ENCODE measurements at places on chromosomes 13 and 19.

- no peak for DNase-seq
Measured at GRCh38 chr19:19606021-19606420, 12.5 kb downstream of the PBX4 start.

DNA sequence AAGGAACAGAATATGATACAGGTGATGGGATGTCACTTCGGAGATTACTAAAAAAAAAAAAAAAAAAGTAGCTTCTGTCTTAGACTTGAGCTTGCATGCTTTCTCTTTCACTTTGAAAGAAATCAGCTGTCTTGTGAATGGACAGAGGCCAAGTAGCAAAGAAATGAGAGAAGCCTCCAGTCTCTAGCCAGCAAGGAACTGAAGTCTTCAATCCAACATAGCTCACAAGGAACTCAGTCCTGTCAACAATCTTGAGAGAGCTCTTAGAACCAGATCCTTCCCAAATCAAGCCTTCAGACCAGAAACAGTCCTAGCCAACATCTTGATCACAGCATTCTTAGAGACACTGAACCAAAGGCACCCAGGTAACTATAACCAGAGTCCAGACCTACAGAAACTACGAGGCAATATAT is 7.7 kb downstream of the N4BP2L2 start:
- DNase-seq: peak; percentile 35

DNA sequence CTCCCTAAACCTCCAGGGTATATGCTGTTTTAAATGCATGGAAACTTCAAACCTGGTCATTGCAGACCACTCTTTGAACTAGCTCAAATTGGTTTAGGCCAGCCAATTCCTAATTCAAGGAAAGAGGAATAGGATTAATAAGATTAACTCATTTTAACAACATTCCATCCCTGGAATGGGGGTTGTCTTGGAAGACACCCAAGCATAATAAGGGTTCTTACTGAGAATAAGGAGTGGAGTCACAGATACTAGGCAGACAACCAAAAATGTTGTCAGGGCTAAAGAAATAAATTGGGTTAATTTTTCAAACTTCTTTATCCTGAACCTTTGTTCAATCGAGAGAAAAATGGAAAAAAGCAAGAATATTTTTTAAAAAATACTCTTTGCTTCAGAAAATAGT is 186.2 kb downstream of the PCDH9 start:
- no peak for DNase-seq

GRCh38 chr13:45179428-45179827 is 21.4 kb downstream of the KCTD4 start:
- no peak for DNase-seq

DNA sequence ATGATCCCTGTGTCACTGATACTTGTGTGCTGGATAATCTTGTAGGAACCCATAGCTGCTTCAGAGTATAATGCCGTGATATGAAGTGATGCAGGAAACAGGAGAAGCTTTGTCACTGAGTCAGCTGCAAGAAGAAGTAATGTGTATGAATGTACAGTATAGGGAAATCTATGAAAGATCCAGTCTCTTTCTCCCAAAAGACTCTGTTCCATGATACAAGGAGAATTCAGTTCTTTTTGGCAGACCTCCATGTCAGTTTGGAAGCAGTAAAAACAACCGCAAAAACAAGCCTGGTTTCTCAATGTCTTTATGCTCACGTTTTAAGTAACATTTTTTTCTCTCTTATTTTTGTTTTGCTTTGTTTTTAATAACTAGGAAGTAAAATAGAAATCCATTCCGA is 33.9 kb downstream of the PCDH17 start:
- no peak for DNase-seq

DNA sequence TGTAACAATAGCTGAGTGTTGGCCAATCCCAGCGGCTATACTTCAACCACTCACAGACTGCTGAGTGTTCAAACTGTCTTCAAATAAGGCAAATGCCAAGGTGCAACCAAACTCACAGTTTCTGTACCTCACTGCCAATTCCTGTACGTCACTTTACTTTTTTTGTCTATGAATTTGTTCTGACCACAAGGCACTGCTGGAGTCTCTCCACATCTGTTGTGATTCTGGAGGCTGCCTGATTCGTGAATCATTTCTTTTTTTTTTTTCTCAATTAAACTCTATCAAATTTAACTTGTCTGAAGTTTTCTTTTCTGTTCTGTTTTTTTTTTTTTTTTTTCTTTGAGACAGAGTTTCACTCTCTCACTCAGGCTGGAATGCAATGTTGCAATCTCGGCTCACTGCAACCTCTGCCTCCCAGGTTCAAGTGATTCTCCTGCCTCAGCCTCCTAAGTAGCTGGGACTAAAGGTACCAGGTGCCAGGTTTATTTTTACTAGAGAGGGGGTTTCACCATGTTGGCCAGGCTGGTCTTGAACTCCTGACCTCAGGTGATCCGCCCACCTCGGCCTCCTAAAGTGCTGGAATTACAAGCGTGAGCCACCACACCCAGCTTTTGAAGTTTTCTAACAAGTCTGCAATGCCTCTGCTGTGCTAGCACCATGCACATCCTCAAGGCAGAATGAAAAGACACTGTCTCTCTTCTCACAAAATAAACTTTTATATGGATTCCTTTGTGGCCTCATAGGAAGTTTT is 401.7 kb downstream of the IRS2 start:
- no peak for DNase-seq

DNA sequence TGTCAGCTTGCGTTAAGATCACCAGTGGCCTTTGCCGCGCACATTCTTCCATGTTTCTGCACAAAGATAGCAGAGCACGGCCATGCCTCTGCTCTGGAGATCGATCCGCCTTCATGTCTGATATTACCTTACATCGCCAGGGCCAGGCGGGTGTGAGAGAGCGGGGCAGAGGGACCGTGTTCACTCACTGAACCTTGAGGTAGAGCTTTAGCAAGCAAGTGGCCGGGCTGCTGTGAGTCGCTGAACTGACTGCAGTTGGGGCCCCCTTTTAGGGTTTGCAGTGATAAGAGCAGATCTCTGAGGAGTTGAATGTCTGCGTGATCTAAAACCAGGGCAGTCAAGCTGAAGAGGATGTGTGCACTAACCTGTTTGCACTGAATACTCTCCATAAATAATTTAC is 275.4 kb upstream of the OBI1 start:
- no peak for DNase-seq

All from KBM-7 (cell line).